ENCODE measurements at places on chromosomes 7 and 10.

DNA sequence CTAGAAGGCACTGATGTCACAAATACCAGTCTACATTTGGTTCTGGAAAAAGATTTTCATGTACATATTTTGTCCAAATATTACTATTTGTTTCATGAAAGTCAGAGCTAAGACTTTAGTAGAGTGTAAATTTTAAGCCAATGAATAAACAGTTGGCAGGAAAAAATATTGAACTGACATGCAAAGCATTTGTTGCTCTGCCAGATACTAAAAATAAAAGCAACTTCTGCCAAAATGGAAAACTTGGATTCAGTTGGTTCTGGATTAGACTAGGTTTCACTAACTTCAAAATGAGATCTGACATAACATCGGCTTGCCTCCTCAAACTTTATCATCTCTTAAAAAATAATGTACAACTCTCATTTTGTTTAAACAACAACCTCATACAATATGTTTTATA lies 34.9 kb downstream of the FAM204A start:
- no peak for DNase-seq

DNA sequence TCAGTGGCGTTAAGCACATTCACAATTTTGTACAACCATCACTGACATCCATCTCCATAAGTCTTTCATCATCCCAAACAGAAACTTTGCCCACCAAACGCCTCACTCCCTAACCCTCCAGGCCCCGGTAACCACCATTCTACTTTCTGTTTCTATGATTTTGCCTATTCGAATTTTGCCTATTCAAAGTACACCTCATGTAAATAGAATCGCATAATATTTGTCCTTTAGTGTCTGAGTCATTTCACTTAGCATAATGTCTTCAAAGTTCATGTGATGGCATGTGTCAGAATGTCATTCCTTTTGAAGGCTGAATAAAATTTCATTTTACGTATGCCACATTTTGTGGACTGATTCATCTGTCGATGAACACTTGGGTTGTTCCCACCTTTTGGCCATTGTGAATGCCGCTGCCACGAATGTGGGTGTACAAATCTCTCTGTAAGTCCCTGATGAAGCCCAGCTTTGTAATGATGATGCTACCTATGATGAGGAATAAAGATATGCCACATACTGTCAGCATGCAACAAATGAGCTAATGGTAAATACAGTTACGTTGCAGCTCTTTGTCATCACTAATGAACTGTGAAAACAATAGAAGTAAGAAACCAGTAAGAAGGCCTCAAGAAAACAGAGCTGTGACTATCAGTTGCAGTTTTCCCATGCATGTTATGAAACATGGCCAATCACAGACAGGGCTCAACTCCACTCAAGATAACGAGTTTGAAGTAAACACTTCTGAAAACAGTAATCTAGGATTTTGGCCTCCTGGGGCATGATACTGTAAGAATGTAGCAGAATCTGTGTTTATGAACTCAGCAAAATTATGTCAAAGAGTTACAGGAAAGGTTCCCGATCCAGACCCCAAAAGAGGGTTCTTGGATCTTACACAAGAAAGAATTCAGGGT lies 120.0 kb downstream of the ADAM12 start:
- no peak for DNase-seq

GRCh38 chr7:94206295-94206694 lies 188.4 kb upstream of the COL1A2 start:
- peak; percentile 56 for DNase-seq

GRCh38 chr7:68694656-68695055 lies 903.6 kb upstream of the AUTS2 start:
- no peak for DNase-seq

- no peak for DNase-seq
These were observed 148.8 kb downstream of the NPSR1 start for GRCh38 chr7:34806831-34807230.

DNA sequence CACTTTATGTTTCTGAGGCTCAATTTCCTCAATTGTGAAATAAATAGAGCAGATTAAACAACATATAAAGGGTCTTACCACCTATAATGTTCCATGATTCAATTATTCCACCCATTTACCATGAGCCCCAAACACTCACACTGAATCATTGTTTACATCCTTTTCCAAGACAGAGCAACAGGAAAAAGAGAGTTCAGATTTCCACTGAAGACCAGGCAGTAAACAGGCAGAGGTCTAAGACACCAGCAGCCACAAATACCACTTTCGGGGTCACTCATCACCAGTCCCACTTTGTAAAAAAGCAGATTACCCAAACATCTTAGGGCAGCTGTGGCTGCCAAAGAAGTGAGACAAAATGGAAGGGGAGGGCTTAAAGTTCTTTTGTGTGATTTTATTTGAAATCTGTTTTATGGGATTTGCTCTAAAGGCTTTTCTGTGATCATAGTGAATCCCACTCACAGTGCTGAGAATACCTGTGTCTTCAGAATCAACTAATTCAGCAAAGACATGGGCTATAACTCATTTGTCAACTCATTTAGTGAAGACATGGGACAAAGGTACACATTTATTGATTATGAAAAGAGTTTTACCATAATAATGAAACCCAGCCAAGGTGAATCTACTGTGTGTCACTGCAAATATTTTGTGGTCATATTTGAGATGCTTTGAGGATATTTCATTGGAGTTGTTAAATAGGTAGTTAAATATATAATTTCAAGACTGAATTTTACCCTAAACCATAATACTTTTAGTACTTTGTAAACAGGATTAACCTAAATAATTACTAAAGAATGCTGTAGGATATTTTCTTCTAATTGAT lies 24.8 kb upstream of the DLD start:
- peak; percentile 54 for DNase-seq

DNA sequence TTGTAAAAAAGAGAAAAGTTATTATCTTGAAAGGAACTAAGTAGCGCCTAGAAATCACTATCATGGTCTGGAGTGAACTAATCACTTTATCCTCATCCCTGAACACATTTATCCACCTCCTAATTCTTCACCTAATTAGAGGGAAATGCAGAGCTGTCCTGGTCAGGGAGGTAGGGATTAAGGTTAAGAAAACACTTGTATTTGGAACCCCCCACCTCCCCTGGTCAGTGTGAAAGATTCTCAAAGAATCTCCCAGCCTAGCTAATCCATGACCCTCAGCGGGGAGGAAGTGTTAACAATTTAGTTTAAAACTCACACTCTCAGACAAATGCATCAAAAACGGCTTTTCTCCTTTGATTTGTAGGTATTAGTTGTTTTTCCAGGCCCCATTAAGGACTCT lies 83.8 kb downstream of the FAM204A start:
- no peak for DNase-seq

DNA sequence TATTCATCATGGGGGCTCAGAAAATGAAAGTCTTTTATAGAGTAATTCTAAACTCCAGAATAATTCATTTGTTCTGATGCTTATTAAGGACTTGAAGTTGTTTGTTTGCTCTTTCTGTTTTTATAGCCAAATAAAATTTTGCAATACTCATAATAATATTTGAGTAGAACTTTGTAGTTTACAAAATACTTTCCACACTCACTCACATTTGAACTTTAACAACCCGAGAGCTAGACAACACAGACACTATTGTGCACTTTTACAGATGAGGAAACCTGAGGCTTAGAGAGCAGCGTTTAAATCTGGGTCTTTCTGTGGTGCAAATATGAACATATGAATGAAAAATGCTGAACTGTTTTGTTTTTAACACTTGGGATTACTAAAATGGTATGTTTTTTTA lies 126.8 kb downstream of the KAT6B start:
- DNase-seq: no peak

DNA sequence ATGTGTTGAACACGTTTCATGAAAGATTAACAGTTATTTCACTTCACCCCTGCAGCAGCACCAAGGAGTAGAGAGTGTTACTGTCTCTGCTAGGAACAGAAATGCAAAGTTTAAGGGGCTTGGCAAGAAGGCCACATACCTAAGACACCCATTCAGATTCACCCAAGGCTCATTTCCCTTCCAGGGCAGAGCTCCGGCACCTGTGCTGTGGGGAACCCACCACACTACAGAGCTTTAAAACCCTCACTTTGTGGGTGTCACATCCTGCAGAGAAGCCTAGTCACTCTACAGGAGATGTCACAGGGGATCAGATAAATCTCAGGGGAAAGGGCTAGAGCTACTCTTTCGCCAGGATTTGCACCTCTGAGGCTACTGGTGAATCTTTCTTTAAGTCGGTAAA lies 176.1 kb upstream of the KLF6 start:
- DNase-seq: no peak

- no peak for DNase-seq
These were observed 181.7 kb upstream of the RHOBTB1 start for GRCh38 chr10:61125560-61126170.

DNA sequence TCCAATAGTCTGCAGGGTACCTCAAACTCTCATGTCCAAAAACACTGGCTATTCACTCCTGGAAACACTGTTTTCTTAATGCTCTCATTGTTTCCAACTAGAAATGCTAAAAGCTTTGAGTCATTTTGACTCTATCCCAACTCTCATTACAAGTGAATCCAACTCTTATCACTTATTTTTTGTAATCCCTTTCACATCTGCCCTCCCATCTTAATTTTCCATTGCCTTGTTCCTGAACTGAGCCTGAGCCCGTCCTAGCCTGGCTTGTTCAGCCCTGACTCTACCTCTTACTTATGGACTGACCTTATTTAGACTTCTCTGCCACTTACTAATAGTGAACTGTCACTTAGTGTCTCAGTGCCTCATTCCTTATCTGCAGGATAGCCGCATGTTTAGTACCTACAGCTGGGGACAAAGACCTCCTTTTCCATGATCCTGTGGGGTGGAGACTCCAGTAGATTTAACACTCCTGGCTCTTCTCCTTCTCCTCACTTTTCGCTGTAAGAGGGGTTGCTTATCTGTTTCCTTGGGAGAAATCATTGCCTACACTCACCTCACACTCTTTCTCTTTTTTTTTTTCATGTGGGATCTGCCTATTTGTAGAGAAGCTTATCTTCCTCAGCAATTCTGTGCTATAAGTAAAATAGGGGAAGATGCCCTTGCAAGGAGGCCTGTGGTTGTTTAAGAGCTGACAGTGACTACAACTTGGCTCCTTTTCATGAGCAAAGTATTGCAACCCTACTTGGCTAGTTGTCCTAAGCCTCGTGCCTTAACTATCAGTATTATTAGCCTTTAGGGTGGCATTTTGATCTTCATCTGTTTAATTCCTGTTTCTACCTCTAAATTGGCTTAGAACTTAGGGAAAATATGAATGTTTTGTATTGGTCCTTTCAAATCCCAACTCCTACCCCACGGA lies 56.4 kb downstream of the SLC16A12 start:
- peak; percentile 77 for DNase-seq

DNA sequence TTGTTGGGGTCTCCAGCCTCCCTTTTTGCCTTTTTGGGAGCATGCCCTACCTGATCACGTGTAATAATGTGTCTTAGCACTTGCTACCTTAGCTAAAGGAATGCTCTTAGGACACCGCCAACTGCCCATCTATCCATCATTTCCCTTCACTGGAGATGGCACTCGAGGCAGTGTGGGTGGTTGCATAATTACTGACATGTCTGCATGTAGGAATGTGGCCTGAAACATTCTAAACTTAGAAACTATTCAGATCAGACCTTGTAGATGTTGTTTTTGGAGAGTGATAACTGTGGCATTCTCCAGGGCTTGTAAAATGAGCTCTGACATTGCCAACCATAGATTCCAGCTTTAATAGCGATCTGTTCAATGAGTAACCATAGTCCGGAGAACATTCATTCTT lies 365.8 kb downstream of the BBS9 start:
- peak; percentile 30 for DNase-seq

- no peak for DNase-seq
These were observed at the start of gene HOXA7 for GRCh38 chr7:27156508-27156898. Gene HOXA7, minus strand, starts transcription at chr7:27156675. Its CDS starts 130 bp downstream, at chr7:27156545.

DNA sequence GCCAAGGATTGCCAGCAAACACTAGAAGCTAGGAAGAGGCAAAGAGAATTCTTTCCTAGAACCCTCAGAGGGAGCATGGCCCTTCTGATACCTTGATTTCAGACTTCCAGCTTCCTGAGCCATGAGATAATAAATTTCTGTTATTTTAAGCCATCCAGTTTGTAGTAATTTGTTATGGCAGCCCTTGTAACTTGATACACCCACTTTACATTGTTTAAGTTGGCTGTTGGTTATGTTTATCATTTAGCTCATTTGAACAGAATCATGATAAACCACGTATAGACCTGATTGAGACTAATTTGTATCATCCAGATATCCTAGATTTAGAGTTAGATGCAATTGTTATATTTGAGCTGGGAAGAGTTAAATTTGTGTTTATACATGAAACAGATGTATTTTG lies 9.4 kb upstream of the TES start:
- no peak for DNase-seq

DNA sequence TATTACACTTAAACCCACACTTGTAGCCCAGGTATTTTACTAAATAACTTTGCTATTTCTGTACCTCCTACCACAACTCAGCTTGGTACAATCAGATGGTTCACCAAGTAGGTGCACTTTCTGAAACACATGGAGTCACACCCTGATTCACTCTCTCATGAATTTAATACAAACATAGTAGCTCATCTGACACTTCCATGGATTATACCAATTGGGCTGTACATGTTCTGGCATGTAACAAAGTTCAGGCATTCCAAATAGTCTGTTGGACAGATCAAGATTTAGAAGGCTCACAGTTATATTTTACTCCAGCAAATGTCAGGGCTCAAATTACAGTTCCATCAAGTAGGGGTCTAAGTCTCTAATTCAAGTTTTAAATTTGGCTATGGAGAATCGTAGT lies 62.2 kb upstream of the RNF148 start:
- no peak for DNase-seq

- DNase-seq: no peak
These were observed 21.3 kb upstream of the CLDN4 start for GRCh38 chr7:73809467-73809951.

GRCh38 chr7:21185653-21186265 lies 242.1 kb upstream of the SP4 start:
- DNase-seq: no peak

DNA sequence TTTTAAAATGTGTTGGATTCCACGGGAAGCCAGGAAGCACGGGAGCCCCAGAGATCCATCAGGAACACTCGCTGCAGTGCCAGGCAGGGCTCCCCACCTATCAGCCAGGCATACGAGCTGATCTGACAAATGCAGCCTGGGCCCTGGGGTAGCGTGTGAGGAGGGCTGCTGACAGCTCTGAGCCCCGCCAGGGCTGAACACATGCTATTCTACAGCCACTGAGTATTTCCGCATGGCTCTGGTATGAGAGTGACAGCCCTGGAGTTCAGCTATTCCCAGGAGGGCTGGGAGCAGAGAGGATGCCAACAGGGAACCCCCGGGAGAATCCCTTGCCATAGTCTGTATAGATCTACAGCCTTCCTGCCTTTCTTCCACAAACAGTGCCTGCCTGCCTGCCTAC lies 237.3 kb upstream of the ZMIZ1 start:
- DNase-seq: no peak

GRCh38 chr10:478471-479245 lies 210.8 kb downstream of the DIP2C start:
- no peak for DNase-seq

GRCh38 chr10:125158601-125159485 lies 1.5 kb downstream of the CTBP2 start:
- peak; percentile 47 for DNase-seq

- DNase-seq: no peak
These were observed 38.3 kb downstream of the CADPS2 start for GRCh38 chr7:122847871-122848473.

- no peak for DNase-seq
These were observed 134.9 kb downstream of the CAMK1D start for GRCh38 chr10:12484002-12484918.
